ENCODE measurements at places on chromosomes 7 and 10. TPM values are rescaled to one million over a fixed set of nuclear protein-coding genes. Genes with fewer than 3 reads are reported as not detected.
A peak's percentile ranks its signal among the peaks of the same experiment; 100 is the strongest.

DLX5 gene
- total RNA-seq, result not detected

GLCCI1 gene
- 5.1 TPM for total RNA-seq

STAG3 gene
- 0.55 TPM for total RNA-seq

ARMH3 gene
- 16.6 TPM for total RNA-seq

CD36 gene
- 0.58 TPM for total RNA-seq

DNA sequence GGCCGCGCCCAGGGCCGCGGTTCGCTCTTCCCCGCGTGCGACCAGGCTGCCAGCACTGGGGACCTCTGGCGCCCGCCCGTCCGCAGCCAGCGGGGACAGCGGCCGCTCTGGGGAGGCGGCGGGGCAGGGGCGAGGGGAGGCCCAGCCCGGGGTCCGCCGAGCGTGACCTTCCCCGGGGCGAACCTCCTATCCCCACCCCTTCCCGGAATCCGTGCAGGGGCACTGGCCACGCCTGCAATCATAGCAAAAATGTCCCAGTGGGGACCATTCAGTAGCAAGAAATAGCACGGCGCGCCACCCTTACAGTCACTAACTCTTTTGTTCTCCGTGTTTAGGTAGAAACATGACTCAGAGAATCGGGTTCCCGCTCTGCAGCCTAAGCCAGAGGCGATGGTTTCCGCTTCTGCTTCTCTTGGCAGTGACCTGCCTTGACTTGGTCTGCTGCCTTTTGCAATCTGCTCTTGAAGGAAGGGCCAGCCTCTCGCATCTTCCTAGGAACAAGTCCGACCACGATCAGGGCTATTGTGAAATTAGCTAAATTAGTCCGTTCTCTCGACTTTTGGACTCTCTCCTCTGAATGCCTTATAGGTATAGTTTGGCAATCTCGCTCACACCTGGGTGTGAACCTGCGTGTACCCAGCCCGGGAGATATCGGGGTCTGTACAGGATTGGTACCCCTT is 79.3 kb upstream of the ACBD5 start:
- peak overlapping the region; percentile 33 for H3K4me3 ChIP-seq
- peaks cover 8% of the 10 kb centered on the region for H3K4me1 ChIP-seq
- peak; percentile 53 for DNase-seq
- H3K27me3 ChIP-seq, result no peaks in the 10 kb centered on the region

DNA sequence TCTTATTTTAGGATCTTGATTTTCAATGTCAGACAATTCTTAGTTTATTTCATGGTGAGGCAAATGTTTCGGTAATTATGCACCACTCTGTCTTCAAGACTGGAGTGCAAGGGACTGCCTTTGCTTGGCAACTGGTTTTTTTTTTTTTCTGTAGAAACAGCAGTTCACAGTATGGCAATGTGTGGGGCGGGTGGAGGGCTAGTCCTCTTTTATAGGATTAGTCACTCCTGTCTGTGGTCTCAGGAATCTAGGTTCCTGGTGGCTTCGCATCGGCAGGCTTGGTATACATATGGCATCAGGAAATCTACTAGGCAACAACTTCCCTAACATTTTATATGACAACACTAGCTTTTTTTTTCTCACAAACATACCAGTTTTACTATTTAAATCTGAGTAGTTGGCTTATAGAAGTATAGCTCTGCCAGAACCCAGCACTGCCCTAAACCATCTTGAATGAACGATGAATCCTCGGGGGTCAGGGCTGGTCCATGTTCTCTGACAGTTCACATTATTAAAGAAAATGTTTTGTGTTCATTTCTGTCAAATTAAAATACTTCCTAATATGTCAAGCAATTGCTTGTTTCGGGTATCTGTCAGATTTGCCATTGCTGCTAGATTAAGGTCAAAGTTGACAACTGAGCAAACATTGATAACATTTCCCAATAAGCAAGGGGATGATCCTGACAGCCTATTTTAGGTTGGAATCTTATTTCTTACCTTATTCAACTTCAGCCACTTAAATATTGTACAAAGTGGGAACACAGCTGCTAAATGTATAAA is 289.7 kb upstream of the VSTM2A start:
- H3K36me3 ChIP-seq, result no peaks in the 10 kb centered on the region
- no peaks in the 10 kb centered on the region for H3K27me3 ChIP-seq
- no peaks in the 10 kb centered on the region for H3K4me1 ChIP-seq
- DNase-seq, result no peak
- no peak overlapping the region for H3K27ac ChIP-seq
- no peak overlapping the region for H3K4me3 ChIP-seq

DNA sequence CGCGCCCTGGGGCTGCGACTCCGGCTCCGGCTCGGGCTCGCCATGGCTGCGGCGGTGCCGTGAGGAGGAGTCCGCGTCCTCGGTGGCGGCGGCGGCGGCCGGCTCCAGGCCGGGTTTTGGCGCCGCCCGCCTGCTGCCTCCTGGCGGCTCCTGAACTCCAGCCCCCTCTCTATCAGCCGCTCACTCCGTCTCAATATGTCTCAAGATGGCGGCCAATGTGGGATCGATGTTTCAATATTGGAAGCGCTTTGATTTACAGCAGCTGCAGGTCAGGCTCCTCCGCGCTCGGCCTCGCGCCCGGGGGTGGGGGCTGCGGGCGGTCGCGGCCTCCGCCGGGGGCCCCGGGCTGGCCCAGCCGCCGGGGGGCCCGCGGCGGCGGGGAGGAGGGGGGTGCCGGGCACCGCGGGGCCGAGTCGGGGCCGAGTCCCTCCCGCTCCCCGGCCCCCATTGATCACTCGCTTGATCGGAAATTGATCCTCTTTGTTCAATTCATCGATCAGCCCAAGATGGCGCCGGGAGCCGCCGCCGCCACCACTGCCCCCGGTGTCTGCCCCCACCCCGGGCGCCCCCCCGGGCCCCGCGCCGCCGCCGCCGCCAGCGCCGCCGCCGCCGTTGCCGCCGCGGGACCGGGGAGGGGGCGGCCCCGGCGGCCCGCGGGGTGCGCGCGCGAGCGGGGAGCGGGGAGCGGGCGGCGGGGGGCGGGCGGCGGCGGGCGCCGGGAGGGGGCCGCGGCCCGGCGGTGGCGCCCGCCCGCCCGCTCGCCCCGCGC is 1.4 kb upstream of the CUX1 start:
- no peaks in the 10 kb centered on the region for H3K27me3 ChIP-seq
- H3K4me1 ChIP-seq, result peaks cover 14% of the 10 kb centered on the region
- no peaks in the 10 kb centered on the region for H3K36me3 ChIP-seq
- peak overlapping the region; percentile 38 for H3K27ac ChIP-seq
- H3K4me3 ChIP-seq, result peak overlapping the region; percentile 48

DNA sequence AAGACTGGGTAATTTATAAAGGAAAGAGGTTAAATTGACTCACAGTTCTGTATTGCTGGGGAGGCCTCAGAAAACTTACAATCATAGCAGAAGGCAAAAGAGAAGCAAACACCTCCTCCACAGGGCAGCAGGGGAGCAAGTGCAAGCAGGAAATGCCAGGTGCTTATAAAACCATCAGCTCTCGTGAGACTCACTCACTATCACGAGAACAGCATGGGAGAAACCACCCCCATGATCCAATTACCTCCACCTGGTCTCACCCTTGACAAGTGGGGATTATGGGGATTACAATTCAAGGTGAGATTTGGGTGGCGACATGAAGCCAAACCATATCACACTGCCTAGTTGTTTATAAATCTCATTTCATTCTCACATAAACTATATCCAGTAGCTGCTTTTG is 28.0 kb upstream of the CPN1 start:
- no peaks in the 10 kb centered on the region for H3K36me3 ChIP-seq
- peaks cover 4% of the 10 kb centered on the region for H3K27me3 ChIP-seq
- no peak overlapping the region for H3K27ac ChIP-seq
- no peak for DNase-seq
- no peaks in the 10 kb centered on the region for H3K4me1 ChIP-seq

- peak; percentile 75 for DNase-seq
- no peaks in the 10 kb centered on the region for H3K36me3 ChIP-seq
- peak overlapping the region; percentile 77 for H3K27ac ChIP-seq
- no peaks in the 10 kb centered on the region for H3K27me3 ChIP-seq
- no peak overlapping the region for H3K4me3 ChIP-seq
- peaks cover 43% of the 10 kb centered on the region for H3K4me1 ChIP-seq
Measured at GRCh38 chr7:139648941-139649425, 125.5 kb downstream of the CLEC2L start.

DNA sequence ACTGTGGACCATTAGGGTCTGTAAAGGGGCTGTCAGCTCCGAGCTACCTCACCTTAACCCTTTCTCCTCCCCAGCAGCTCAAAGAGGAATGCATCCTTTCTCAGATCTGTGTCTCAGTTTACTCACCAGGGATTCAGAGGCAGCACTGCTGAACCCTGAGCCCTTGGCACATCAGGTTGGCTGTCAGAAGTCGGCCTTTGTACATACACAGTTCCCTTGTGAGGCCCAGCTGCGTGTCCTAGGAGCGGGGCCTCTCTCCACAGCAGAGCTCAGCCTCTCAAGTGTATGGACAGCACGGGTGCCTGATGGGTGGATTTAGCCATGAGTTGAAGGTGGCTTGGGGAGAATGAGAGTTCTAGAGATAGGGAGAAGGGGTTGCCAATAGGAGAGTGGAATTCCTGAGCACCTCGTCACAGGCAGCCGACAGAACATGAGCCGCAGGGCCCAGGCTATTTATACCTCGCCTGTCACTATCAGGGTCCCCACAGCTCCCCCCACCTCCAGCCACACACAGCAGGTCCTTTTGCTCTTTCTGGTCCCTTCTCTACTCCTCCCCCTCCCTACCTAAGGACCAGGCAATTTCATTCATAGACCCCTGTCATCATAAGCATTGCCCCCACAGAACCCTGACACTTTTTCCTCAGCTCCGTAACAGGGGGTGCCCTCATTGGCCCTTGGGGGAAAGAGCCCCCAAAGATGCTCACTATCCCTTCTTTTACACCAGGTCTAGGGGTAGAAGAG is 2.1 kb upstream of the FLNC start:
- H3K36me3 ChIP-seq, result no peaks in the 10 kb centered on the region
- no peak overlapping the region for H3K4me3 ChIP-seq
- no peak for DNase-seq
- peaks cover 1% of the 10 kb centered on the region for H3K27me3 ChIP-seq
- no peak overlapping the region for H3K27ac ChIP-seq

GRCh38 chr10:11746883-11747539 is 4.8 kb downstream of the ECHDC3 start:
- no peak overlapping the region for H3K4me3 ChIP-seq
- no peaks in the 10 kb centered on the region for H3K27me3 ChIP-seq
- H3K36me3 ChIP-seq, result no peaks in the 10 kb centered on the region

DNA sequence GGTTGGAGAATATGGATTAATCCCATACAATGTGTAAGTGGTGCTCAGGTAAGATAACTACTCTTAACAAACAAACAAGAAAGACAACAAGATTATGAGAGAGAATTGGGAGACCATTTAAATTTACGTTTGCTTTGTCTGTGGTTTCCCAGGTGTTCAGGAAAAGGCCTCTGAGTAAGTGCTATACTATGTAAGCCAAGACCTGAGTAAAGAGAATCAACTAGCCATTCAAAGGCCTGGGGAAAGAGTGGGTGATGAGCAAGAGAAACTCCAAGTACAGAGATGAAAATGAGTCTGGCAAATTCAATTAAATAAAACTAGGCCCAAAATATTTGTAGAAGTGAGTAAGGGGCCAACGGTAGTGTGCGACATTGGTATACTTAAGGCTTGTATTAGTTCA is 9.9 kb downstream of the CSTF2T start:
- no peaks in the 10 kb centered on the region for H3K27me3 ChIP-seq
- H3K4me1 ChIP-seq, result peaks cover 10% of the 10 kb centered on the region
- no peak overlapping the region for H3K27ac ChIP-seq
- DNase-seq, result no peak
- no peak overlapping the region for H3K4me3 ChIP-seq

DNA sequence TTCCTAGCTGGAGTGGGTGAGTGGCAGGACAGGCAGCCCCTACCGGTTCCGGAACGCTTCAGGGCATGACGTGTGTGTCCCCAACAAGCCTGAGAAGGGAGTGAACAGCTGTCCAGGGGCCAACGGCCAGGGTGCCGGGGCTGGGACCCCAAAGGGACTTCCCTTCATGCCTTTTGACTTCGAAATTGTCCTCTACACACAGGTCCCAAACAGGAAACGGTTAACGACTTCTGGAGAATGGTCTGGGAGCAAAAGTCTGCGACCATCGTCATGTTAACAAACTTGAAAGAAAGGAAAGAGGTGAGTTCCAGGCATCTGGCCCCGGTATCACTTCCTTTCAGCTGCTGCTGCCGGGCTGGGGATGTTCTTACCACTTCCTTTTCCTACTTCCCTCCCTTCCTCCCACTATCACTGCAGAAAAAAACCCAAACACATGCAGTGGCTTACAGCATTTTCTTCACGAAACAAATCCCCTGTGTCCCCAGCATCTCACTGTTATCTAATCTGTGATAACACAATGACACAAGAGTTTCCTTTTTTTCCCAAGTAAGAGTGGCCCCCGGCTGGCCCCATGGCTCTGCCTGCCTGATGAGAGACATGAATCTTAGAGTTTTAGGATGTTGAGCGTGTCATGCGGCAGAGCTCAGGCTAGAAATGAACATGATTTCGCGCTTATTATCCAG is 63.2 kb downstream of the MKI67 start:
- peaks cover 4% of the 10 kb centered on the region for H3K36me3 ChIP-seq
- H3K27ac ChIP-seq, result peak overlapping the region; percentile 41
- peak; percentile 37 for DNase-seq
- no peaks in the 10 kb centered on the region for H3K27me3 ChIP-seq

DNA sequence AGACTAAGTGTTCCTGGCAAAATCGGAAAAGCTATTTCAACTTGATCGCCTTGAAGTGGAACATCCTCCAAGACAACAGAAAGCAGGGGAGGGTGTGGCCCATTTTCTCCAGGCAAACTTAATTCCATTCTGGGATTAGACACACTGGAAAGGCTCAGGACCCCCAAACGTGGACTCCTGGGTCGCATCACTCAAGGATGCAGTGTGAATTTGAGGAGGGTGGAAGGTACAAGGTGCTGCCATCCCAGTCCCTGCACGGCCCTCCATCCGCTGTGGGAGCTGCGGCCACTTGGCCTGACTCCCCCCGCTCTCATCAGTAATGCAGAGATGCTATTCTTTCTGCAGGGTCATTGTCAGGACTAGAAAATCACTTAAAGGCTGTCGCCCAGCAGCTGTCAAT is 2.4 kb downstream of the CNPY1 start:
- no peak overlapping the region for H3K4me3 ChIP-seq
- H3K36me3 ChIP-seq, result no peaks in the 10 kb centered on the region
- no peaks in the 10 kb centered on the region for H3K4me1 ChIP-seq
- H3K27me3 ChIP-seq, result no peaks in the 10 kb centered on the region
- no peak for DNase-seq

All from endothelial cell of umbilical vein (primary cell).